ENCODE measurements at places on chromosomes 13 and 19.

DNA sequence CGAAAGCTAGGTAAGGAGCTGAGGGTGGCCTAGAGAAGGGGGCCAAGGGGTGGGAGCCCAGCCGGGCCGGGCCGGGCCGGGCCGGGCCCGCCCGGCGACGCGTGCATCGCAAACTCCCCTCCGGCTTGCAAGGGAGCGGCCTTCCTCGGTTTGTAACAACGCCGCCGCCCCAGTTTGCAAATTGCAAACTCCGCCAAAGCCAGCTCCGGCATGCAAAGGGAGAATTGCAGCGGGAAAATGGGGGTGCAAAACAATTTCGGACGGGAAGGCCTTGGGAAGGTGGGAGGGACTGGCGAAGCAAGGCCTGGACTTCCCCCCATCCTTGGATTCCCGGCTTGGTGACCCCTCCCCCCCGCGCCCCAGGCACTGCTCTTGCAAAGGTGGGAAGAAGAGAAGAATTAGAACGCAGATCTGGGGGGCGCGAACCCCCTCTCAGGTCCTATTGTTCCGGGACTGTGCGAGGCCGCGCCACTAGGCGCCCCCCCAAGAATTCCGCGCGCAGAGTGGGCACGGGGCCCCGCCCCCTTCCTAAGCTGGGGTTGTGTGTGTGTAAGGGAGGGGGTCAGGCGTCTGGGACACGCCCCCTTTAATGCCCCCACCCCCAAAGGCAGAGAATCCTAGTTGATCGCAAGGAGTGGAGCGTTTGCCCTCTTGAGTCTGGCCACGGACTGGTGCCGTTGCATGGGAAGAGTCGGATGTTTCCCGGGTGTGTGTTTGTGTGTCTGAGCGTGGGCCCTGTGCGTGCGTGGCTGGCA lies 926 bp downstream of the PRR12 start:
- DNase-seq, result peak; percentile 61

GRCh38 chr19:2717638-2718541 lies 3.3 kb downstream of the DIRAS1 start:
- DNase-seq, result no peak

GRCh38 chr13:51111997-51112396 lies 923 bp upstream of the C13orf42 start:
- DNase-seq, result no peak

DNA sequence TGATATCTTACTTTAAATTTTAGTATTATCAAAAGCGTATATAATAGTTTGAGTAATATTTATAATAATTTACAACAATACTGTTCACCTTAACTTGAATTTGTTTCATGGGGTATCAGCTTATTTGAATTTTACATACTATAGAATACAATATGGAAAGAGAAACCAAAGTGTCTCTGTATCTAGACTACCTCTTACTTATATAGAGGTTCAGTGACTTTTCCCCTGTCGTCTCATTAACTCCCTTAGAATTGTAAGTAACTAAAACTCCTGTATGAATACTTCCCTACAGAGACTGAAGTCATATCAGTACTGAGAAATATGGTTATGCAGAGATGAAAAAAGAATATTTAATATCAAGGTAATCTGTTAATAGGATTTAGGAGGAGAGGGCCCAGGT lies 26.8 kb downstream of the COG6 start:
- no peak for DNase-seq

GRCh38 chr19:14369399-14370168 lies 11.7 kb upstream of the ADGRE5 start:
- no peak for DNase-seq

DNA sequence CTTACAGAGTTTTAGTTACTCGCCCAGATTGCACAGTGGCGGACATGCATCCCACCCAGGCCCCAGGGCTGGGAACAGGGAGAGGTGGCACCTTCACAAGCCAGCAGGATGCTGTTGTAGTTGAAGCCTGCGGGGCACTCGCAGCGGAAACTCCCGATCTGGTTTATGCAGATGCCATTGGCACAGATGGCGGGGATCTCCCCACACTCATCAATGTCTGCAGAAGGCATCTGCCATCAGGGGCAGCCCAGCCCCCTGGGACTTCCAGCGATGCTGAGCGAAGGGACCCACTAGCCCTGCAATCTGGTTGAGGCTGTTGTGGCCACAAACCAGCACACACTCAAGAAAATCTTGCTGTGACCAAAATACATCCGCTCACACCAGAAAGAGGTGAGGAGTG lies 44.6 kb downstream of the CCL25 start:
- no peak for DNase-seq

DNA sequence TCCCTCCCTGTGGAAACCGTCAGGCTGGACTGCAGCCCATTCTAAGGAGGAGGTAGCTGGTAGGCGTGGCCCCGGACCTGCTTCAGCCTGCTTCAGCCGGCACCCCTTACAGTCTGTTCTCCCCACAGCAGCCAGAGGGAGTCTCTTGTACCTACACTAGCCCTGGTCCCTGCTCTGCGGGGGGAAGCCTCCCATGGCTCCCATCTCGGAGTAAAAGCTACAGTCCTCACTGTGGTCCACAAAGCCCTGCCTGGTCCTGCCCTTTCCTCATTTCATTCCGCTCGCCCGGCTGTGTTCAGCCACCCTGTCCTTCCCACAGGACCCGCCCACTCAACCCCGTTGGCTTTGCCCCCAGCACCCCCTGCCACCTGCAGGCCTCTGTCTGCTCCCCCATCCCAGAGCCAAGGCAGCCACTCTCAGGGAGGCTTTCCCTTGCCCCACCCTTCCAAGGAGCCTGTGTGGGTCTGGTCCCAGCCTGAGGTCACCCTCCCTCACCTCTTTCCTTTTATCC lies 1.3 kb downstream of the PGLYRP1 start:
- no peak for DNase-seq

DNA sequence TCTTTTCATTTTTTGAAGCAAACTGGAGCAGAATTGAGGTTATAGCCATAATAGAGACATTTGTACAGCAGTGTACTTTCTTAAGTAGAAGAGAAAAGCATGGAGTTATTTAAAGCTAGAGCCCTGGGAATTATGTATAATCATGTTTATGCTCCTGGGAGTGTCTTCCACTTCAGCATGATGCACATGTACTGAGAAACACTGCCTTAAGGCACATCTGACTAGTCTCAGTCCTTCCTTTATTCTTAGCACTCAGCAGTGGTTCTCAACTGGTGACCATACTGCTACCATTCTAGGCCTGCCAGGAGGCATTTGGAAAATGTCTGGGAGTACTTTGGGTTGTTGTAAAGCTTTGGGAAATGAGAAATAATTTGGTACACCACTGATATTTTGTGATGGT lies 45.8 kb downstream of the VWA8 start:
- no peak for DNase-seq

- no peak for DNase-seq
Measured at GRCh38 chr13:46389457-46390451, 2.7 kb upstream of the RUBCNL start.

GRCh38 chr13:90272356-90272755 lies 1075.1 kb upstream of the MIR17HG start:
- DNase-seq, result no peak

- no peak for DNase-seq
Measured at GRCh38 chr13:78185700-78186099, 267.1 kb upstream of the EDNRB start.

GRCh38 chr13:110850840-110851239 lies 64.0 kb downstream of the ANKRD10 start:
- DNase-seq, result no peak

GRCh38 chr19:3760871-3761361 lies 576 bp downstream of the APBA3 start:
- peak; percentile 45 for DNase-seq

DNA sequence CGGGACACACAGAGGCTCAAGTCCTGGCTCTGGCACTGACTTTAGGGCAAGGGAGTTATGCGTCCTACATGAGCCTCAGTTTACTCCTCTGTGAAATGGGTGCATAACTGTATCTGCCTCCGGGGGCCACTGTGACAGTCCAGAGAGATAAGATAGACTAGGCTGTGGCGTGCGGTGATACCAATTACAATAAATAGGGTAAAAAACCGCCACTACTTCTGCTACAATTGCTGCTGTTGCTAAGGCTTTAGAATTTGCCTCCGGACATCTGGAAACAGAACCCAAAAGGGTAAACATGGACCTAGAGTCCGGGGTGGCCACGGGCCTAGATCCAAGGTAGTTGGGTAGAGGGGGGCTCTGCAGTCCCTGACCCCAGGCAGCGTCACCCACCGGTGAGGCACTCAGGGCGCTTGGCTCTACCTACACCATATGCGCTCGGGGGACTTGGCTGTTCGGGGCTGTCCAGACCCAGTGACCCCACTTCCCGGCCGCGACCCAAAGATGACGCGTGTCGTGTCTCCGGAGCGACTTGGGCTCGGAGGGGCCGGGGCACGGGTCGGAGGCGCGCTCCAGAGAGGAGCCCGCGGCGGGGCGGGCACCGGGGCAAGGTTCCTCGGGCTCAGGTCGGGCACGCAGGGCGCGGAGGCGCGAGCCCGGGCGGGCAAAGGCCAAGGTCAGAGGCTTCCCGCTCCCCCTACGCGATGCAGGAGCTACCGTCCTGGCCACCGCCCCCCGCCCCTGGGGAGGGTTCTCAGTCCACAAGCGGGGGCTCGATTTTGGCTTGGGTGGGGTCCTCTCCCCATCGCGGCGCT lies 1.1 kb downstream of the INSR start:
- no peak for DNase-seq

- no peak for DNase-seq
Measured at GRCh38 chr13:112754281-112755025, 64.6 kb downstream of the ATP11A start.

- no peak for DNase-seq
Measured at GRCh38 chr13:94901070-94901469, 188.7 kb upstream of the SOX21 start.

GRCh38 chr13:74025369-74025768 lies 108.8 kb downstream of the KLF12 start:
- no peak for DNase-seq

- peak; percentile 56 for DNase-seq
Measured at GRCh38 chr13:110405597-110406450, 98.7 kb downstream of the COL4A2 start.

DNA sequence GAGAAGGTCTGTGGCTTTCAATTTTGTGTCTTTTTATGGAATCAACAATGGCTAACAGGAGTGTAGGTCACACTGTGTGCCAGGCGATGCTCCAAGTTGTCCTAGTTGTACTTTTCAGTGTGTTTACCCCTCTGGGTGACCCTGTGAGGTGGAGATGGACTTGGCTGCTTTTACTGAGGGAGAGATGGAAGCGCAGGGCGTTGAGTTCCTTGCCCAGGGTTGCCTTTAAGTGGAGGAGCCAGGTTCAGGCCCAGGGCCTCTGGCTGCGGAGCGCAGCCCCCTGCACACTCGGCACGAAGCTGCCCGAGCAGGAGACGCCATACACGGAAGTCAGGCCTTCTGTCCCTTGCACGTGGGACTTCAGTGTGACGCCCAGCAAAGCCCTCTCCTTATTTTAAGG lies 112.8 kb downstream of the RAB20 start:
- no peak for DNase-seq

DNA sequence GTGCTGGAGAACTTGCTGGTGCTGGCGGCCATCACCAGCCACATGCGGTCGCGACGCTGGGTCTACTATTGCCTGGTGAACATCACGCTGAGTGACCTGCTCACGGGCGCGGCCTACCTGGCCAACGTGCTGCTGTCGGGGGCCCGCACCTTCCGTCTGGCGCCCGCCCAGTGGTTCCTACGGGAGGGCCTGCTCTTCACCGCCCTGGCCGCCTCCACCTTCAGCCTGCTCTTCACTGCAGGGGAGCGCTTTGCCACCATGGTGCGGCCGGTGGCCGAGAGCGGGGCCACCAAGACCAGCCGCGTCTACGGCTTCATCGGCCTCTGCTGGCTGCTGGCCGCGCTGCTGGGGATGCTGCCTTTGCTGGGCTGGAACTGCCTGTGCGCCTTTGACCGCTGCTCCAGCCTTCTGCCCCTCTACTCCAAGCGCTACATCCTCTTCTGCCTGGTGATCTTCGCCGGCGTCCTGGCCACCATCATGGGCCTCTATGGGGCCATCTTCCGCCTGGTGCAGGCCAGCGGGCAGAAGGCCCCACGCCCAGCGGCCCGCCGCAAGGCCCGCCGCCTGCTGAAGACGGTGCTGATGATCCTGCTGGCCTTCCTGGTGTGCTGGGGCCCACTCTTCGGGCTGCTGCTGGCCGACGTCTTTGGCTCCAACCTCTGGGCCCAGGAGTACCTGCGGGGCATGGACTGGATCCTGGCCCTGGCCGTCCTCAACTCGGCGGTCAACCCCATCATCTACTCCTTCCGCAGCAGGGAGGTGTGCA lies 587 bp downstream of the S1PR4 start:
- DNase-seq, result no peak

GRCh38 chr13:40061466-40062450 lies 406.3 kb downstream of the COG6 start:
- DNase-seq, result no peak

GRCh38 chr19:21505459-21506451 lies at the start of gene ZNF429:
Gene ZNF429, plus strand, starts transcription at chr19:21505602. Its CDS starts 170 bp downstream, at chr19:21505772.
- DNase-seq, result peak; percentile 94

- peak; percentile 99 for DNase-seq
Measured at GRCh38 chr19:2575734-2576481, 100.0 kb downstream of the GADD45B start.

DNA sequence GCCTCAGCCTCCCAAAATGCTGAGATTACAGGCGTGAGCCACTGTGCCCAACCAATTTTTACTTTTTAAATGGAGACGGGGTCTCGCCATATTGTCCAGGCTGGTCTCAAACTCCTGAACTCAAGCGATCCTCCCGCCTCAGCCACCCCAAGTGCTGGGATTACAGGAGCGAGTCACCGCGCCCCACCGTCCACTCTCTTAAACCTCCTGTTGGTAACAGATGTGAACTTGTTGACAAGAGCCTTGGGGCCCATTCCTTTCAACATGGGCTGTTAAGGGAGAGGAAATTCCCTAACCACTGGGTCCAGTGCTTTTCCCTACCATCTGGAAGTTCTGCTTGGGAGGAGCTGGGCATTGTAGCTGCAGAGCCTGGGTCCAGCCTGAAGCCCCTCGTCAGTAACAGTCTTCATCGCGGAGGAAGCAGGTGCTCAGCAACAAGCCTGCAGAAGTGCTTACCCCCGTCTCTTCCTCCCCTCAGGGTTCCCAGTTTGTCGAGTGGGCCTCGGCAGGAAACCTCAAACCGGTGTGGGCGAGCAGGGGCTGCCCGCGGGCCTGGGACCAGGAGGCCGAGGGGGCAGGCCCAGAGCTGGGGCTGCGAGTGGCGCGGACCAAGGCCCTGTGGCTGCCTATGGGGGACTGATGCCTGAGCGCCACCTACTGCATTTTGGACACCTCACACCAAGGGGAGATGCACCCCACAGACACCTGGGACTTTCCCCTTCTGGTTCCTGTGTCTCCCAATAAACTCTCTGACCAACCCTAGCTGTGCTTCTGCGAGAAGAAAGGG lies 4.0 kb upstream of the FLT3LG start:
- DNase-seq, result no peak

DNA sequence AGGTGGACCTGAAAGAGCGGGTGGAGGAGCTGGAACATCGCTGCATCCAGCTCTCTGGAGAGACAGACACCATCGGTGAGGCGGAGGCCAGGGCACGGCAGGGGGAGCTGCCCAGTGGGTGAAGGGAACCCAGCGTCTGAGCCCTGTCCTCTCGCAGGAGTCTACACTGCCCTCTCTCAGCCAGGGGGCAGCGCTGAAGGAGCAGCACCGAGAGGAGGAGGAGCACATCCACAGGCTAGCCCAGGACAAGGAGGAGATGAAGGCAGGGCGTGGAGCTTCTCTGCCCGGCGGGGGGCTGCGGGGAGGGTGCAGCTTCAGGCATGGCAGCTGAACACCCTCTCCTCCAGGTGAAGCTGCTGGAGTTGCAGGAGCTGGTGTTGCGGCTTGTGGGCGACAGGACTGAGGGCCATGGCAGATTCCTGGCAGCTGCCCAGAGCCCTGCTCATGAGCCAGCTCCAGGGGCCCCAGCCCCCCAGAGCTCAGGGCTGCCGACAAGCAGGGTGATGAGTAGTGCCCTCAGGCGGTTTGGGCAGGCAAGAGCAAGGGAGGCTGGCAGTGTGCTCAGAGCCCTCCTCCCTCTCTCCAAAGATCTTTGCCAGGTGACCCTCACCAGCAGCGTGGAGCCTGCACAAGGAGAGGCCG lies 31.4 kb upstream of the ZNF492 start:
- no peak for DNase-seq

Measured in hepatic stellate cell (primary cell).